Camera-type eye (tissue), 1 donor: ENCODE measurements at places on chromosomes 4 and X. TPM values are rescaled to one million over a fixed set of nuclear protein-coding genes. Genes with fewer than 3 reads are reported as not detected.

Gene ARHGAP6
- total RNA-seq: 9.3 TPM

Gene GK
- 12.8 TPM for total RNA-seq

Gene MSX1
- total RNA-seq: 4.1 TPM

Gene GSX2
- total RNA-seq: 3.9 TPM

Gene PASD1
- total RNA-seq: not detected
